ENCODE measurements at places on chromosomes 16 and 17. TPM values are rescaled to one million over a fixed set of nuclear protein-coding genes. Genes with fewer than 3 reads are reported as not detected.

Gene MATCAP1
- 121 TPM for total RNA-seq

Gene RPAIN
- 103 TPM for total RNA-seq

Gene PROCA1
- total RNA-seq: 10.4 TPM

Gene MRPS7
- total RNA-seq: 49.2 TPM

Gene TEKT1
- not detected for total RNA-seq

Gene PRAC2
- 7.9 TPM for total RNA-seq

Gene NPIPA2
- 11.5 TPM for total RNA-seq

Gene PRSS33
- total RNA-seq: not detected

Gene MYH3
- total RNA-seq: 3.7 TPM

Gene ODAD4
- total RNA-seq: 1.7 TPM

Gene CYBA
- 121 TPM for total RNA-seq

Gene ZFHX3
- 63.8 TPM for total RNA-seq

Gene SLC12A3
- not detected for total RNA-seq

Gene CALB2
- total RNA-seq: 0.25 TPM

Measured in mesothelial cell of epicardium (in vitro differentiated cells).